ENCODE measurements at places on chromosomes 1 and 21.
A peak's percentile ranks its signal among the peaks of the same experiment; 100 is the strongest.

DNA sequence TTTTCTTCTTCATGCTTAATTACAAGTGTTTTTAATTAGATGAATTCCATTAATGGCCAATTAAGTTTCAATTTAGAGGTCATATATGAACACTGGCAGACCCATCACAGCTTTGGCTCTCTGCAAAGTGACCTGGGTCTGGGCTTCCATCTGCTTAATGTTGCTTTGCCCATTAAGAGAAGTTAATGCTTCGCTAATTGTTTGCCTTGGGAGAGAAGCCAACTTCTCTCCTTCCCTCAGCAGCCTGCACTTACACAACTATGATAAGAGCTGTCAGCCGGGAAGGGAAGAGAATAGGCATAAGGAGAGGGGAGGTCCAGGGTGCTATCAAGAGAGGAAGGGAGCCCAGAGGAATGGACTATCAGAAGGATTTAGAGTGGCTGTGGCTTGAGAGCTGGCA lies 29.0 kb upstream of the CCDC190 start:
- H3K27ac ChIP-seq = no peak overlapping the region
- H3K4me3 ChIP-seq = no peak overlapping the region
- peaks cover 3% of the 10 kb centered on the region for H3K4me1 ChIP-seq

GRCh38 chr1:246351721-246352120 lies 155.4 kb downstream of the SMYD3 start:
- DNase-seq = no peak
- H3K4me3 ChIP-seq = no peak overlapping the region
- H3K36me3 ChIP-seq = no peaks in the 10 kb centered on the region
- H3K4me1 ChIP-seq = no peaks in the 10 kb centered on the region
- no peak overlapping the region for H3K27ac ChIP-seq
- H3K27me3 ChIP-seq = no peaks in the 10 kb centered on the region

DNA sequence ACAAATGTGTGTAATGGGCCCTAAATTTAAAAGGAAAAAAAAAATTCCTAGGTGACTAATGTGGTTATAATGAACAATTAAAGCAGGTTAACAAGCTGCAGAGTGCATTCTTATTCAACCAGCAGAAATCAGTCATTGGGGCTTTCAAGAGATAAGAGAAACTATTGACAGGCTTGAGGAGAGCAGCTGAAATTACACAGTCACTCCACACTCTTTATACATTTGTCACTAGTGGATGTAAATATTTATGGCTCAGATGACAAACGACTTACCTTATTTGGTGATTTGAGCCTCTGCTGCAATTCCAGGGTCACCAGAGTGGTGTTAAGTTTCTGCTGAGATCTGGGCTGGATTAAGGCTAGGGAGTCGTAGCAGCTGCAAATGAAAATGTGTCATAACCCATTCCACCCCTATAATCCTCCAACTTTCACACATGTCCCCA lies 896.3 kb downstream of the TTLL7 start:
- H3K27ac ChIP-seq = no peak overlapping the region
- H3K4me1 ChIP-seq = no peaks in the 10 kb centered on the region
- H3K27me3 ChIP-seq = no peaks in the 10 kb centered on the region
- no peak overlapping the region for H3K4me3 ChIP-seq

GRCh38 chr1:114314098-114314497 lies 160.4 kb upstream of the SYT6 start:
- no peaks in the 10 kb centered on the region for H3K4me1 ChIP-seq
- DNase-seq = peak; percentile 15
- no peaks in the 10 kb centered on the region for H3K36me3 ChIP-seq
- no peak overlapping the region for H3K4me3 ChIP-seq
- no peak overlapping the region for H3K27ac ChIP-seq
- H3K27me3 ChIP-seq = no peaks in the 10 kb centered on the region

DNA sequence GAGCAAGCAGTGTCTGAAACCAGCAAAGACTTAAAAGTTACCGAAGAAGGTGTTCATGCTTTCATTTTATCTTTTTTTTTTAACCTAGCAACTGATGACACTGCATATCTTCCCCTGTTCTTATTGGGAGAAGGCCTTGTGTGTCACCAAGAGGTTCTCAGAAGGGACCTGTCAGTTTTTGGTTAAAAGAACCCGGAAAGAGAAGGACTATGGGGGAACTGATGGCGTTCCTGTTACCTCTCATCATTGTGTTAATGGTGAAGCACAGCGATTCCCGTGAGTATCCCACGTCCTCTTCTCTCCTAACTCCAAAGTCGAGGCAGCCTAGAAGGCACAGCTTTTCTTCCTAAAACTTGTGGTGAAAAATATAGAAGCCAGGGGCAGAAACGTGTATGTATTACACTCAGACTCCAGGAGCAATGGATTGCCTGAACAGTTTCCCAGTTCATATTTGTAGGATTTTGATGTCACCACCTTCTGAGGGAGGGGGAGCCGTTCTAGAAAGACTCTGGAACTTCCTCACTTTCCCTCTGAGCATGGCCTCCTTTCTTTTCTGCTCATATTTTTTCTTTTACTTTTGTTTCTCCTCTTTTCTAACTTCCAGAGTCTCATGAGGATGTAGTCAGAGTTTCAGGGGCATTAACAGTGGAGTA lies at the start of gene MR1:
MR1 (plus strand) TSS at position 185 of the 653 bp plus-strand sequence; CDS start at position 210, 25 bp downstream.
- DNase-seq = peak; percentile 71
- peak within 1 kb of the TSS; percentile 97 for H3K27ac ChIP-seq
- H3K36me3 ChIP-seq = peaks cover 25% of the 10 kb centered on the region
- H3K27me3 ChIP-seq = no peaks in the 10 kb centered on the region
